ENCODE measurements at places on chromosomes 2 and 18.
A peak's percentile ranks its signal among the peaks of the same experiment; 100 is the strongest.

DNA sequence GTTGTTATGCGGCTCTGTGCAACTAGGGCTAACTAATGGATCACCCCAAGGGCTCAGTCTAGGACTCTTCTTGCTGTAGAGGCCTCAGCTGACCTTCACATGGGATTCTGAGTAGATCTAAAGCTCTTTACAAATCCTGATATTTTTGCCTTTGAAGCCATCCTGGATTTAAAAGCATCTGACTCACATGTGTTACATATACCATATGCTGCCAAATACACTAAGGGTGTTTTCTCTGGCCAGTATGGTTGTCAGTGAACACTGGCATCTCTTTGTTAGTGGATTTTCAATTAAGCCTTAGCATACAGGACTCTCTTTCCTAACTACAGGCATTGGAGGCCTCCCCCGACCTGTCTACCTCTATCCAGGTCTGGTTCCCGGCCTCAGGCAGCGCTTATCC, 992.8 kb upstream of the FANCL start:
- DNase-seq: no peak

DNA sequence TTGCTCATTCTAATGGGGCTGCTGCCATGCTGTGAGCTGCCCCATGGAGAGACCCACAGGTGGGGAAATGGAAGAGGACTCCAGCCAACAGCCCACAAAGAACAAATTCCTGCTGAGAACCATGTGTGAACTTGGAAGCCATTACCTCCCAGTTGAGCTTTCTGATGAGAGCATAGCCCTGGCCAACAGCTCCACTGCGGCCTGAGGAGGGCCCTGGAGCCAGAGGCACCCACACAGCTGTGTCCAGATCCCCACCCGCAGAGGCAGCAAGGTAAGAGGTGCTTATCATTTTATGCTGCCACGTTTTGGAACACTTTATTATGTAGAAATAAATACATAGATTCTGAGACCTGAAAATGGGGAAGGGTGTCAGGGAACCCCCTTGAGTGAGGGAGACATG, 44.2 kb upstream of the OTOS start:
- no peak for DNase-seq

GRCh38 chr18:10128921-10129501, 215.2 kb downstream of the VAPA start:
- no peak for DNase-seq

GRCh38 chr2:136214307-136215200, 96.6 kb upstream of the CXCR4 start:
- no peak for DNase-seq

DNA sequence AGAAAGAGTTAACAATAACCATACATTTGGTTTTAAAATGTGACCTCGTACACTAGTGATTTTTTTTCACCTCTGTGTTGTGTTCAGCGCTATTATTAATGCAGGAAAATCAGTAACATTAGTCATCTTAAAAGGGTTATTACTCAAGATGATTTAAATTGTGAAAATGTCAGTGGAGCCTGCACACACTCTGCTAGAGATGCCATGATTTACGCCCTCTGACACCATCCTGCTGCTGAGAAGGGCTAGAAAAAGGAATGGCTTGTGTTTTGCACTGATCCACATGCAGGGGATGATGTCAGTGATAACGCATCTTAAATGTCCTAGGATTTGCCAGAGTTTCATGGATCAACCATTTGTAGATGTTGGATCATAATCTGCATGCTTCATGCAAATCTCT, 121.3 kb upstream of the BOD1L2 start:
- DNase-seq: peak; percentile 38

DNA sequence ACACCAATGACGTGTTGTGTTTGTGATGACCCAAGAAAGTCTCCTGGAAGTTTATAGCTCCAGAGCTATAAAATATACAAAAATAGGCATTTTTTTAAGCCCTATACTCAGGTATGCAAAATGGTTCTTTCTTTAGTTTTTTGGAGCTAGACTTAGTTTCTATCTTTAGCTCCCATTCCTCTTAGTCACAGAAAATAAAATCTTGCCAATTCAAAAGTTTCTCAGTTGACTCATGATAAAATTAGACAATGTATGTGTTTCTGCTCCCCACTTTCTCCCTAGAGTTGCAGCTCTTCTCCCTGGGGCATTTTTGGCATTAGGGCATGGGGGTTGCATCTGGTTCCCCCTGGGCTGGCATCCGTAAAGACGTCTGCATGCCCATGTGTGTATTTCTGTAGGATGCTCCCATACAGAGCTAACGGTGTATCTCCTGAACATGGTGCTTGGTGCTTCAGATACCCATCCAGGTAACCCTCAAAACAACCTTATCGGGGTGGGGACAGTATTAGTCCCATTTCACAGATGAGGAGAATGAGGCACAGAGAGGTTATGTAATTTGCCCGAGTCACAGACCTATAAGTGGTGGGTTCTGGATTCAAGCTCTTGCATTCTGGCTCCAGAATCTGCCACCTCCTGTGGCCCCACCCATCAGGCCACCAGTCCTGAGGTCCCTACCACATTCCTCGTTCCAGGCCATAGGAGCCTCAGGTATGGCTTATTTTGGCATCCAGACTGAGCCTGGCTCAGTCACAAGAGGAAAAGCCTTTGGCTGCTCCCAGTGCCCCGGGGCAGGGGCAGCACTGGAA, 43.1 kb upstream of the ASAP2 start:
- no peak for DNase-seq

DNA sequence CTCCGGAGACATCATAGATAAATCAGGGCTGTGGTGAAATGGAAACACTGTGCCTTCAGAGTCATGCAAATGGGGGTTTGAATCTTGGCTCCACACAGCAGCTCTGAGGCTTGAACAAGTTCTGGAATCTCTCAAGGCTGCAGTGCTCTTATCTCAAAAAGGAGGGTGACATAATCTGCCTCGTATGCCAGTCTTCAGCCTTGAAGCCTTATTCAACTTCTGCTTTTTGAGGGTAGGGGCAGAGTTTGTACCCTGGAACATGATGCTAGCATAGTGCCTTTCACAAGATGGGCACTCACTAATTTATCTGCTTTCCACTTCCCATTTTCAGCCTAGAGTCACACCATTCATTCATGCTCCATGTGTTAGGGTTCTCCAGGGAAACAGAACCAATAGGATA, 42.3 kb downstream of the GATA6 start:
- DNase-seq: peak; percentile 88

- DNase-seq: no peak
Observed at GRCh38 chr2:23069923-23070322, 315.1 kb upstream of the KLHL29 start.

DNA sequence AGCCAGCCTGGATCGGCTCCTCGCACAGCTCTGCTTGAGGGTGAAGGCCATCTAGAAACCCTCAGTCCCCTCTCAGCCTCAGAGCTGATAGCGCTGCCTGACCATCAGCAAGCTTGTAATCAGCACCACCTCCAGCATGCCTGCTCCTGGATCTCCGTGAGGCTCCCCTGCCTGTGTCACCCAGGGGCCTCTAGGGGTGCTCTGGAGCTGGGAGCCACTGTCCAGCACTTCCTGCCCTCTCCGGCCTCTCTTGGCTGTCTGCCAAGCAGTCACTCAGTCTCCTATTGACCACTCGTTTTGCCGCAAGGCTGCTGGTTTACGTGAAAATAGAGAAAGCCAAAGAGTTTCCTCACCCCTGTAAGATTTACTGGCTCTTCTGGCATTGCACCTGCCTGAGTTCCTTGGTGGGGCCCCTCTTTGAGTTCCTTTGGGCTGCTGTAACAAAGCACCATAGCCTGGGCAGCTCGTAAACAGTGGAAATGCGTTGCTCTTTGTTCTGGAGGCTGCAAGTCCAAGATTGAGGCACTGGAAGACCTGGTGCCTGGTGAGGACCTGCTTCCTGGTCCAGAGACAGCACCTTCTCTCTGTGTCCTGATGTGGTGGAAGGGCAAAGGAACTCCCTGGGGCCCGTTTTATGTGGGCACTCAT, 17.9 kb downstream of the CAPN10 start:
- DNase-seq: peak; percentile 71

GRCh38 chr2:129935118-129935517, 44.3 kb upstream of the RAB6C start:
- DNase-seq: no peak

DNA sequence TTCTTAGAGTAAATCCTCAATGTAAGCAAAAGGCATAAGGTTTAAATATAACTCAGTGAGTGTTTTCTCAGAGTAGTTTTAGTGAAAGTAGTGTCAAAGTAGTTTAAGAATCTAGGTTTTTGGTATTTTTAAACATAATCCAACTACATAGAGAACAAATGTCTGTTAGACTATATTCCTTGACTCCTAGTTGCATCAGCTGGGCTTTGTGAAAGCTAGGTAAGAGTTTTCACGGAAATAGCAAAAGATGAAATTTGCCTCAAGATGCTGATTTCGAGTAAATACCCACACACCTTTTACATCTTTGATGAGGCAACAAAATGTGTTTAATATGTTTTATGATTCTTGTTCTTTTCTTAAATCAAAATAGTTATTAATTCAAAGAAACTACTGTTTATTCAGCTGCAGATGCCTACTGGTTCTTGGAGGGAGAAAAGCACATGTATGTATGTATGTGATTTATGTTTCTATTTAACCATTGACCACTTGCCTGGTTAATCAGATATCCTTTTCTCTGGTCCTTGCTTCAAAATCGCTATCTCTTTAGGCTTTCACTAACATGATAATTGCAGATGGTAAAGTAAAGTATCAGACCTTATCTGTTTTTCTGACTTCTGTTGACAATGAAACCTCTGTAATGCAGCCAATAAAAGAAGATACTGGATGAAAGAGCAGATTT, 117.4 kb upstream of the NOSTRIN start:
- no peak for DNase-seq

DNA sequence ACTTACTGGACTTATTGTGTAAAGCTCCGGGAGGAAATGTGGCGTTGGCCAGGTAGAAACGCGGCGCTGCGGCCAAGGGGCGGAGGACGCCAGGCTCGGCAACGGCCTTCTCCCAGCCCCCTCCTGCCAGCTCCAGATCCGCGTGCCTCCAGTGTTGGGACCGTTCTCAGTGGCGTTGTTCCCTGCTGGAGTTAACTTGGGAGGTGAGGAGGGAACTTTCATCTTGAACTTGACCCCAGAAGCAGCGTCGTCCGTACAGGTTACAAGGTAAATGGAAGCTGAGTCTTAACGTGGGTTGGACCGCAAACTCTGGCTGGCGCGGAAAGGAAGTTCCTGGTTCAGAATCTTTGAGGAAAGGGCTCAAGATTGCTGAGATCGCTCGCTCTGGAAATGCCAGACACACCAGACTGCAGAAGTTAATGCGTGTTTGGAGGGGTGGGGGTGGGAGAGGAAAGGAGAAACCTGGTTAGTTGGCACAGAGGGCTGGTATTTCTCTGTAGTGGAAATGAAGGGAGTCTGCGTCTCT, 1.3 kb downstream of the TANC1 start:
- DNase-seq: no peak

DNA sequence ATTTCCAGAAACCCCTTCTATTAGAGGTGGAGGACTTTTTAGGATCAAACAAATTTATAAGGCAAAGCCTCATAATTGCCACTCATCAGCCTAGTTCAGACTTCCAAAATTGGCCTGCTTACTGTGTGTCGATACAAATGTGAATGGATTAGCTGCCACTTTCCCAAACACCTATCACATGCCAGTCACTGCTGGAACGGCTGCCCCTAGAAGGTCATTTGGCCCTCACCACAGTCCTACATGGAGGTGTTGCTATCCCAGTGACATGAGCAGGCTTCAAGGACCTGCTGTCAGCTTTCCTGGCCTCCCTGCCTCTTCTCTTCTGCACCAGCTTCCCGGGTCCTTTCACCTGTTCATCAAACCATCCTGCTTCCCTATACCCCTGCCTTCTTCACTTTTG, 279.2 kb upstream of the SKOR2 start:
- no peak for DNase-seq

GRCh38 chr2:62306751-62307468, 111.0 kb downstream of the B3GNT2 start:
- peak; percentile 62 for DNase-seq

DNA sequence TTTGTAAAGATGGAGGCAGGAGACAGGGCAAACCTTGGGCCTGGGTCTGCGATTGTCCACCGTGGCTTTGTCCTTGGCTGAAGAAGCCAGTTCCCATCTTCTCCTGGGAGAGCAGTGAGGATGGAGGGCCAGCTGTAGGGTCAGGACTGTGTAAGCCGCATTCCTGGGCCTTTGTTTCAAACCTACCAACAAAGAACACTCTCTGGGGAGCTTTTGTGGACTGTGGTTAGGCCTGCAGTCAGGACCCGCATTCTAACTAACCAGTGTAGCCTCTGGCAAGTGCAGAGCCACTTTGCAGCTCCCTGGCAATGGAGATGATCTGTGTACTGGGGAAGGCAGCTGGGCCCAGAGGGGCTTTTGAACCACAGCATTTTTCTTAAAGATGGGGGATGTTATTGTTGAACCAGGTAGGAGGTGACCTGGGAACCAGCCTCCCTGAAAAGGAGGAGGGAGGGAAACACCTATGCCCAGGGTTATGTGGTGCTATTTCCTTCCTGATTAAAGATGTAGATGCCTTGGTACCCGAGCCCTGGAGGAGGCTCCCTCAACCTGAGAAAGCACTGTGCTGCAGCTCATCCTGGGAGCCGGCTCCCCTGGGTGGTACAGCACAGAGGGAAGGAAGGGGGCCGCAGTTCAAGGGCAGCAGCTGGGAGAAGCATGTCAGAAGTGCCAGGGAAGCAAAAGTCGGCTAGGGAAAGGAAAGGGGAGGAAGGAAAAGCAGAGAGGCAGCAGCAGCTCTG, 12.7 kb upstream of the SMAD4 start:
- no peak for DNase-seq

DNA sequence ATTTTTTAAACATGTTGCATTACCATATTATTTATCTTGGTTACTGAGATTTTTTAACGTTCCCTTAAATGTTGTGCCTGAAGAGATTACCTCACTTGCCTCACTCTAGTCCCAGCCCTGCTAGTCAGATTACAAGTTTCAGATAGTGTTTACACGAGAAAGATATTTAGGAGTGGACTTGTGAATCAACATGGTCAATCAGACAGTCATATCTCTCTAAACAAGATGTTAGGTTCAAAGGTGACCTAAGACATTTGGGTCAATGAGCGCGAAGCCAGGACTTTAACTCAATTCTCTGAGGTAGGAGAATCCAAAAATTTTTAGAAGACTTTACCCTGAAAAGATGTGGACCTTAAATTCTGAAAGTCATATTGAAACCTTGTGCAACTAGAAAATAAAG, 14.8 kb upstream of the CALCRL start:
- no peak for DNase-seq

DNA sequence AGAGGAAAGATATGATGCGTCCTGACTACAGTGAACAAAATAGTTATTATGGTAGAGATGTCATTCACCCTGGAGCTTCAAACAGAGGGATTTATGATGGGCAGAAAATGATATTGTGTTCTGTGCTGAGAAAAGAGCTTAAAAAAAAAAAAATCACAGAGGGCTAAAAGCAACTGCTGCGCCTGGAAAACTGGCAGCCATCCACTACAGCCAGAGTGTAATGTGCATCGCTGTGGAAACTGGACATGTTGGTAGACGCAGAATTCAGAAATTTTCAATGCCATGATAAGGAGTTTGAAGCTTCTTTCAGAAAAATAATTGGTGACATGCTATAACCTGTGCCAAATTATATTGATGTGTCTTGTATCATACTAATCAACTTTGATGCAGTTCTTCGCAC, 122.9 kb upstream of the SOX11 start:
- DNase-seq: no peak

- DNase-seq: no peak
Observed at GRCh38 chr18:24846138-24846537, 385.7 kb downstream of the HRH4 start.

- DNase-seq: peak; percentile 70
Observed at GRCh38 chr2:174951745-174952144, 53.4 kb downstream of the CHN1 start.

GRCh38 chr2:106956416-106956815, 70.4 kb upstream of the ST6GAL2 start:
- peak; percentile 33 for DNase-seq

All from amniotic epithelial cell (primary cell).